ENCODE measurements at places on chromosomes 4 and X. TPM values are rescaled to one million over a fixed set of nuclear protein-coding genes. Genes with fewer than 3 reads are reported as not detected.

Gene GAGE13
- not detected for total RNA-seq

Gene ENPEP
- 43.3 TPM for total RNA-seq

Gene CENPE
- total RNA-seq = 0.26 TPM

Gene THOC2
- total RNA-seq = 60.0 TPM

DNA sequence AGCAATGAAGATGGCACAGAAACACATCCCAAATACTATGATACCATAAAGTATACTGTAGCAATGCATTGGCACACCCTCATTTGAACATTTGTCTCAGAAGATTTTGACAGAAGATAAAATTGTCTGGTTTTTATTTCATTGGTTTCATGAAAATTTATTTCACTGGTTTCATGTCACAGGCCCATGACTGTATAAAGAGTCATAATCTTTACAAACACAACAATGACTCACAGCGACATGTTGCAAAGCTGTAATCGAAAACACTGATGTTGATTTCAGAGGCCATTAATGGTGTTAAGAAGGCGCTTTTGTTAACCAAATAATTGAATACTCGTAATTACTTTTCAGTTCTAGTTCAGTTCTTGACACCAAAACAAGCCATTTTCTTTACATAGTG, 8.1 kb upstream of the DTHD1 start:
- DNase-seq = no peak
- no peaks in the 10 kb centered on the region for H3K4me1 ChIP-seq
- H3K4me3 ChIP-seq = no peak overlapping the region
- H3K36me3 ChIP-seq = no peaks in the 10 kb centered on the region
- no peak overlapping the region for H3K27ac ChIP-seq

DNA sequence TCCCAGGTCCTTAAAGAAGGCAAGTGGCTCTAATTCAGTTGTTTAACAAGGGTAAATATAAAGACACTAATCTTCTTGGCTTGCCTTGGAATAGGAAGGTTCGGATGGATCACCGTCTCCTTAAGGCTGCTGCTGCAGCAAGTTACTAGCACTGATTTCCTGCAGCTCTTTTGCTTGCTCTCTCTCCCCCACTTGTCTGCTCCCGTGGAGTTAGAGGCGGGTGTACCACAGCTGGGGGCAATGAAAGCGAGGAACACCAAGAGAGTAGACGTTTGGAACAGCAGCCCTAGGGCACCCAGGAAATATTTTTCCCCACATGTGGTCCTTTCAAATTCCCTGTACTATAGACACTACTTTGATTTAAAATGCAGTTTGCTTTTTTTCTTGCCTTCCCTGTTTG, 202.2 kb downstream of the SH2D1A start:
- DNase-seq = no peak
- no peaks in the 10 kb centered on the region for H3K27me3 ChIP-seq
- H3K4me1 ChIP-seq = no peaks in the 10 kb centered on the region
- H3K27ac ChIP-seq = no peak overlapping the region

- no peaks in the 10 kb centered on the region for H3K27me3 ChIP-seq
- DNase-seq = peak; percentile 53
- H3K4me1 ChIP-seq = no peaks in the 10 kb centered on the region
- no peaks in the 10 kb centered on the region for H3K36me3 ChIP-seq
- H3K27ac ChIP-seq = no peak overlapping the region
- H3K4me3 ChIP-seq = no peak overlapping the region
Observed at GRCh38 chr4:158729716-158730559, 6.7 kb upstream of the PPID start.

DNA sequence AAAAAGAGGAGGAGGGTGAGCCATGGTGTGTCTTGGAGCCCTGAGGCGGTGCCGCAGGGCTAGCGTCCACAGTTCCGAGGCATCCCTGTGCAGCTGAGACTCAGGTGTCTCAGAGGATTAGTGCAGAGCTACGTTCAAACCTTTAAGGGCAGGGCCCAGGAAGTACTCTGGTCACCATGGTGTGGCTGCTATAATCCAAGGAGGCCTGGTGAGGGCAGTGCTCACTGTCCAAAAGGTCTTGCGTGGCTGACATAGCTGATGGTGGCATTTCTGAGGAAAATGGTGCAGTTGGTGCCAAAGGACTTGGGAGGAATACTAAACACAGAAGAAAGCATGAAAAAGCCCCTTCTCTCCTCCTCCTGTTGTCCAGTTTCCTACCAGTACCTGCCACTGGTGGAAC, 146.9 kb downstream of the DCHS2 start:
- no peak for DNase-seq
- H3K27ac ChIP-seq = no peak overlapping the region
- no peaks in the 10 kb centered on the region for H3K27me3 ChIP-seq
- H3K36me3 ChIP-seq = no peaks in the 10 kb centered on the region
- no peaks in the 10 kb centered on the region for H3K4me1 ChIP-seq

DNA sequence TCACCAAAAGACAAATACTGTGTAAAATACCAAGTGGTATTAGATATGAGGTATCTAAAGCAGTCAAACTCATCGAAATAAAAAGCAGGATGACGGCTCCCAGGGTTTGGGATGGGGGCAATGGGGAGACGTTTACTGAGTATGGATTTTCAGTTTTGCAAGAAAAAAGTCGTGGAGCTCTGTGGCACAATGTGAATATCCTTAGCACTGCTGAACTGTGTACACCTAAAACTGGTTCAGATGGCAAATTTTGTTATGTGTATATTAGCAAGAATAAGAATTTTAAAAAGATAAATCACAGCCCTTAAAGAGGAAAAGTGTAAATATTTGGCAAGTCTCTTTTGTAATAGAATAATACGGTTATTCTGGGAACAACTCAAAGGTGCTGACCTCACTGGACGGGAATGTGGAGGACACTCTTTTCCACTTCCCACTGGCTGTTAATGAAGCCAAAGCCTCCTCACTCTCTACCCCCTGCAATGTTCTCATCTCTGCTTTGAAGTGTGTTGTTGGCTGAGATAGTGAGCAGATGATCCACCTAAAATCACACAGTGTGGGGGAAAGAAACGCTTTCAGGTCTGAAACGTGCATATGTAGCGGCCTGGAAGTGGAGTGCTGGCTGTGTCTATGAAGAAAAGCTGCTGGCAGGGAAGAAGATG, 49.2 kb downstream of the SEL1L3 start:
- no peaks in the 10 kb centered on the region for H3K4me1 ChIP-seq
- H3K4me3 ChIP-seq = no peak overlapping the region
- H3K27ac ChIP-seq = no peak overlapping the region
- no peaks in the 10 kb centered on the region for H3K27me3 ChIP-seq
- no peaks in the 10 kb centered on the region for H3K36me3 ChIP-seq

- H3K4me3 ChIP-seq = no peak overlapping the region
- H3K36me3 ChIP-seq = no peaks in the 10 kb centered on the region
- DNase-seq = no peak
- H3K27me3 ChIP-seq = no peaks in the 10 kb centered on the region
- no peak overlapping the region for H3K27ac ChIP-seq
- H3K4me1 ChIP-seq = no peaks in the 10 kb centered on the region
Observed at GRCh38 chr4:788636-789297, 37.2 kb downstream of the CPLX1 start.

DNA sequence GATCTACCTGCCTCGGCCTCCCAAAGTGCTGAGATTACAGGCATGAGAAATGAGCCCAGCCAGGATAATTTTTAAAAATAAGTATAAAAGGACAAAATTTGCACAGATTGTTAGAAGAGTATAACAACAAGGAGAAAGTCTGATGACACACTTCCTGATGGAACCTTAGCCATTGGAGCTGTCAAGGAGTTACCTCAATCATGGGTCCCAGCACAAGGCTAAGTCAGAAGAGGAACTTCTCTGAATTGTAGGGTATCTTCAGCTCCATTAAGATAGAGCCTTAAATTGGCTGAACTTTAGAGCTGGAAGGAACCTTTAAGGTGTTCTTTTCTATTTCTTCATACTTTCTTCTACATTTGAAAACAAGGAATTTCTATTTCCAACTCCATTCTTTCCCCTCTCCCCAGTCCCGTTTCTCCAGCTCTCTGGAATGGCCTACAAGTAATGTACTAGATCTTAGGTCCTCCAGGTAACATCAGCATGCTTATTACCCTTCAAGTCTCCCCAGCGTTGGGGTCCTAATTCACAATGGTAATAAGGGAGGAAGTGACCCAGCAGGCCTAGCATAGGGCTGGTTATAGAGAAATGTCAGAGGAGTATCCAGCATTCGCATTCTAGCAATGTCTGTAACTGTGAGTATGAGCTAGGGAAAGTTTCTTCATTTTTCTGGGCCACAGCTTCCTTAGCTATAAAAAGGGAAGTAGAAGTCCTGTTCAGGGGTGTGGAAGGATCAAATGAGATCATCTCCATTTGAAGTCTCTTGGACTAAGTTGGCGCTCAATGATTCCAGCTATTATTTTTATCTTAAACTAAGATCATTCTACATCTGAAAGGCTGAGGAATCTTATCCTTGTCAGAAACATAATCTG, 18.5 kb upstream of the RBPJ start:
- no peak overlapping the region for H3K4me3 ChIP-seq
- no peaks in the 10 kb centered on the region for H3K27me3 ChIP-seq
- H3K27ac ChIP-seq = no peak overlapping the region
- H3K36me3 ChIP-seq = no peaks in the 10 kb centered on the region

DNA sequence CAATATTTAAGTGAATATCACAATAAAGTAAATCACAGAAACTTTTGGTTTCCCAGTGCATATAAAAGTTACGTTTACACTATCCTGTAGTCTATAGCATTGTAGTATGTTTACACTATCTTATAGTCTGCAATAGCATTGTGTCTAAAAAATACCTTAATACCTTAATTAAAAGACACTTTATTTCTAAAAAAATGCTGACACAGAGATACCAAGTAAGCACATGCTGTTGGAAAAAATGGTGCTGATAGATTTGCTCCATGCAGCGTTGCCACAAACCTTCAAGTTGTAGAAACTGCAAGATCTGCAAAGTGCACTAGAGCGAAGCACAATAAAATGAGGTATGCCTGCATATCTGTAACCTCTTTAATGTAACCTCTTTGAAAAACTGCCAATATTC, 847.3 kb downstream of the GLUD2 start:
- no peak for DNase-seq
- no peaks in the 10 kb centered on the region for H3K4me1 ChIP-seq
- H3K4me3 ChIP-seq = no peak overlapping the region
- no peak overlapping the region for H3K27ac ChIP-seq

DNA sequence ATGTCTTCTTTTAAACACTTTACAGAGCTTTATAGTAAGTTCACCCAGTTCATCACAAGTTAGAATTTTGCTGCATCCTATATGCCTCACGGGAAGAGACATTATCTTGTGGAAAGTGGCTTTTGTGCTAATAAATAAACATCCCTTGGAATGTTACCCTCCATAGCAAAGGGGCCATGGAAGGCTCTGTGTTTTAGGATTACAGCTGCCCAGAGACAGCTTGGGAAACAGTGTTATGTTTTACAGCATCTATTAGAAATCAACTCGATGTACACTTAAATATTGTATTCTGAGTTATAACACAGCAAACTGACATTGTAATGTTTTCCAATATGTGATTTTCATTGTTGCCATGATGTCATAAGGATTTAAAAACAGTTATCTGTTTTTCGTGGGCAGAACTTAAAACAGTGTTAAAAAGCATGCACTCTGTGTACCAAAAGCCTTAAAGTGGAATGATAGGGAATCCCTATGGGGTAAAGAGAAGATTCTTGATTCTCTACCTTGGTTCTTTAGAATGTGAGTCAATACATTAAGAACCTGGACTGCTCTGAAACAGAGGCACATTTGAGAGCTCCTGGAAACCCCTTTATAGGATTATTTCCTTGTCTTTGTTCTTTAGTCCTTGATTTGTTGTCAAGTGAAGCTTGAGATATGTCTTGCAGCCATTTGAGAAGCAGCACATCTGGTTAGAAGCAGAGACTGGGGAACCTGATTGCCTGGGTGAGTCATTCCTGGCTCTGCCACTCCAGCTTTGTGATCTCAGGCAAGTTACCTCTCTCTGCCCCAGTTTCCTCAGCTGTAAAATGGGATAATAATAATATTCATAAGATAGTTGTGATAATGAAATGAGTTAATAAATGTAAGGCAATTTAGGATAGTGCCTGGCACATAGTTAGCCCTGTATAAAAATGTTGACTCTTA, 41.6 kb downstream of the ARHGAP10 start:
- H3K27me3 ChIP-seq = no peaks in the 10 kb centered on the region
- H3K27ac ChIP-seq = no peak overlapping the region
- H3K4me1 ChIP-seq = no peaks in the 10 kb centered on the region
- H3K36me3 ChIP-seq = no peaks in the 10 kb centered on the region
- DNase-seq = no peak
- no peak overlapping the region for H3K4me3 ChIP-seq

- no peaks in the 10 kb centered on the region for H3K36me3 ChIP-seq
- no peaks in the 10 kb centered on the region for H3K27me3 ChIP-seq
- H3K4me1 ChIP-seq = no peaks in the 10 kb centered on the region
- H3K4me3 ChIP-seq = no peak overlapping the region
- no peak for DNase-seq
Observed at GRCh38 chr4:112847781-112848180, 201.7 kb upstream of the ANK2 start.

DNA sequence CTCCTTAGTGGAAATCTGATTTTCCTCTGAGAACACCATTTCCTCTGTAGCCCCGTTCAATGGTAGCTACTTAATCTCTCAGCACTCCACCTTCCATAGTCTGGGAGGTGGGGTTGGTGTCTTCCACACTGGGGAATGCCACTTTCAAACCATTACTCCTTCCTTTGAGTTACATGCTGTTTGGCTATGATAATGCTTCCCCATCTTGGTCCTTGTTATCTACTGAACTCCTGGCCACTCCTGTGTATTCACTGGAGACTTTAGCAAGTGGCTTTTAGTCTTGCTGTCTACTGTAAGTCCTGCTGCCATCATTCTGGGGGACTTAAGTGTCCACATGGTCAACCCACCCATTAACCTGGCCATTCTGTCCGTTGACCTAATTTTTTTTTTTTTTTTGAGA, 63.9 kb upstream of the SMIM10 start:
- no peak overlapping the region for H3K27ac ChIP-seq
- no peak overlapping the region for H3K4me3 ChIP-seq
- no peaks in the 10 kb centered on the region for H3K27me3 ChIP-seq
- H3K4me1 ChIP-seq = no peaks in the 10 kb centered on the region
- no peak for DNase-seq

- DNase-seq = no peak
- no peaks in the 10 kb centered on the region for H3K36me3 ChIP-seq
- no peaks in the 10 kb centered on the region for H3K4me1 ChIP-seq
- no peak overlapping the region for H3K4me3 ChIP-seq
- H3K27ac ChIP-seq = no peak overlapping the region
Observed at GRCh38 chr4:3196670-3197359, 52.1 kb upstream of the MSANTD1 start.

- H3K4me1 ChIP-seq = no peaks in the 10 kb centered on the region
- H3K27me3 ChIP-seq = no peaks in the 10 kb centered on the region
- H3K36me3 ChIP-seq = no peaks in the 10 kb centered on the region
- DNase-seq = no peak
- no peak overlapping the region for H3K4me3 ChIP-seq
- H3K27ac ChIP-seq = peak overlapping the region; percentile 12
Observed at GRCh38 chr4:176186067-176186466, 9.3 kb downstream of the SPATA4 start.

DNA sequence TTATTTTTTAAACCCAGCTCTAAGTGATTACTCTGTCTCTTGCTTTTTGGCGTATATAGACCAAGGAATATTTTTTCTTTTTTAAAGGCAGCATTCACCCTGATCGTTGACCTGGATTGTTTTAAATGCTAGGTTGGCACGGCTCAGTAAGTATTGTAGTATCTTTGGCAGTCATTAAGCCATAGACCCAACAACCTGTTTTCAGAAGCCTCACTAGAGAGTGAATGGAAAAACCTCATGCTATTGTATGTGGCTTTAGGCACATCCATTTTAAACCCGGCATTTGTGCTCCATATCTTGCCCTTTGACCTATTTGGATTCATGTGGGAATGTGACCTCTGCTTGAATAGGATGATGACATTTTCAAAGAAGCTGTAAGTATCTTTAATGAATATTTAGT, 183.9 kb downstream of the SNCA start:
- H3K4me1 ChIP-seq = no peaks in the 10 kb centered on the region
- H3K27me3 ChIP-seq = no peaks in the 10 kb centered on the region
- H3K36me3 ChIP-seq = no peaks in the 10 kb centered on the region
- H3K27ac ChIP-seq = no peak overlapping the region
- DNase-seq = no peak
- H3K4me3 ChIP-seq = no peak overlapping the region
